Stimulated activated CD4-positive, alpha-beta T cell treated with anti-CD3 and anti-CD28 coated beads, Interleukin-1b, Interleukin-23, amount 100 ng/mL, for 48 hours (primary cell): ENCODE measurements at places on chromosomes 2 and 18.

DNA sequence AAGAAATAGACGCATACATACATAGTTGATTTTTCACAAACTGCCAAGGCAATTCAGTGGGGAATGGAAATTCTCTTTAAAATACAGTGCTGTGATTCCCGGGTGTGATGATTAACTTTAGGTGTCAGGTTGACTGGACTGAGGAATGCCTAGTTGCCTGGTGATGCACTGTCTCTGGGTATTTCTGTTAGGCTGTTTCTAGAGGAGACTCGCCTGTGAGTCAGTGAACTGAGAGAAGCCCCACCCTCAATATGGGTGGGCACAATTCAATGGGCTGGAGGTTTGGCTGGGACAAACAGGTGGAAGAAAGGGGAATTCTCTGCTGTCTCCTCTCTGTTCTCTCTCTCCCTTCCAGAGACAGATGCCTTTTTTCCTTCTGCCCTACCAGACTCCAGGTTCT is 187.6 kb downstream of the ARHGAP28 start:
- DNase-seq = no peak

GRCh38 chr2:133787207-133787606 is 218.9 kb upstream of the NCKAP5 start:
- DNase-seq = no peak

GRCh38 chr18:61764381-61764780 is 128.4 kb downstream of the RNF152 start:
- no peak for DNase-seq

- no peak for DNase-seq
Measured at GRCh38 chr2:2230433-2230817, 100.7 kb downstream of the MYT1L start.

DNA sequence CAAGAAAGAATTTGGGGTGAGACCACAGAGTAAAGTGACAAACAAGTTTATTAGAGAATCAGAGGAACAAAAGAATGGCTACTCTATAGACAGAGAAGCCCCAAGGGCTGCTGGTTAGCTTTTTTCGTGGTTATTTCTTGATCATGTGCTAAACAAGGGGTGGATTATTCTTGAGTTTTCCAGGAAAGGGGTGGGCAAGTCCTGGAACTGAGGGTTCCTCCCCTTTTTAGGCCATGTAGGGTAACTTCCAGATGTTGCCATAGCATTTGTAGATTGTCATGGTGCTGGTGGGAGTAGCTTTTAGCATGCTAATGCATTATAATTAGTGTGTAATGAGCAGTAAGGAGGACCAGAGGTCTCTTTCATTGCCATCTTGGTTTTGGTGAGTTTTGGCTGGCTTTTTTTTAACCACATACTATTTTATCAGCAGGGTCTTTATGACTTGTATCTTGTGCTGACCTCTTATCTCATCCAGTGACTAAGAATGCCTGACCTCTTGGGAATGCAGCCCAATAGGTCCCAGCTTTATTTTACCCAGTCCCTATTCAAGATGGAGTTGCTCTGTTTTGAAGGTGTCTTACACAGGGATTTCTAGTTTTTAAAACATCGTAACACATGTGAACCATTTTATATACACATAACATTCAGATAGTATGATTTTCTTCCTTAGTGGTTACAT is 77.8 kb downstream of the MYO1B start:
- DNase-seq = no peak

GRCh38 chr18:28757466-28758008 is 580.6 kb upstream of the CDH2 start:
- DNase-seq = no peak

- no peak for DNase-seq
Measured at GRCh38 chr2:174611006-174611405, 13.4 kb upstream of the WIPF1 start.

GRCh38 chr2:149164827-149165226 is 126.3 kb downstream of the LYPD6B start:
- no peak for DNase-seq

DNA sequence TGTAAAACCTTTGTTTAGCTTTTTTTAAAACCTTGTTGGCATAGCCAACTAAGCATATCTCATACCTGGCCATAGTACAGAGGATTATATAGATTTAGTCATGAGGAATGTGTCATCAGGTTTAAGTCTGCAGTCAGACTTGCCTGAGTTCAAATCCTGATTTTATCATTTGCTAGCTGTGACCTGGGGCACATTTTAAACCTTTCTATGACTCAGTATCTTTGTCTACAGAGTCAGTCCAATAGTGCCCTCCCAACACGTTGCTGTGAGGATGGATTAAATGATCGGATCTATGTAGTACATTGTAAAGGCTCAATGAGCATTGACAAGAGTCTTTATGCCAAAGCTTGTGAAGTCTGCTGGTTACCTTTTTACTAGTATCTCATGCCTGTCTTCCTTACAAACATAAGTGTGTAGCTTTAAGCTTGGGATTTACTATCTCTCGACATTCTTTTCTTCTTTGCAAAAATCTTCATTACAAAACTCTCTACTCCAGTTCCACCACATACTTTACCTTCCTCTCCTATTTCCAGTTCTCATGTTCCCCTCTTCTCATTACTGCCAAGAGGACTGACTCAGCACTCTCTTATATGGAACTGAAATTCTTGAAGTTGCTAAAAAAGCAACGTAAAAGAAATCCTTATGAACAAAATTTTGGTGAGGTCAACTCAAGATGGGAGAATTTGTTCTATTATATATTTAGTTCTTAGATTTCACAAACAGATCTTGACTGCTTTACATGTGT is 68.1 kb upstream of the RBMS1 start:
- no peak for DNase-seq

- no peak for DNase-seq
Measured at GRCh38 chr18:35026407-35027061, 14.7 kb upstream of the MAPRE2 start.

DNA sequence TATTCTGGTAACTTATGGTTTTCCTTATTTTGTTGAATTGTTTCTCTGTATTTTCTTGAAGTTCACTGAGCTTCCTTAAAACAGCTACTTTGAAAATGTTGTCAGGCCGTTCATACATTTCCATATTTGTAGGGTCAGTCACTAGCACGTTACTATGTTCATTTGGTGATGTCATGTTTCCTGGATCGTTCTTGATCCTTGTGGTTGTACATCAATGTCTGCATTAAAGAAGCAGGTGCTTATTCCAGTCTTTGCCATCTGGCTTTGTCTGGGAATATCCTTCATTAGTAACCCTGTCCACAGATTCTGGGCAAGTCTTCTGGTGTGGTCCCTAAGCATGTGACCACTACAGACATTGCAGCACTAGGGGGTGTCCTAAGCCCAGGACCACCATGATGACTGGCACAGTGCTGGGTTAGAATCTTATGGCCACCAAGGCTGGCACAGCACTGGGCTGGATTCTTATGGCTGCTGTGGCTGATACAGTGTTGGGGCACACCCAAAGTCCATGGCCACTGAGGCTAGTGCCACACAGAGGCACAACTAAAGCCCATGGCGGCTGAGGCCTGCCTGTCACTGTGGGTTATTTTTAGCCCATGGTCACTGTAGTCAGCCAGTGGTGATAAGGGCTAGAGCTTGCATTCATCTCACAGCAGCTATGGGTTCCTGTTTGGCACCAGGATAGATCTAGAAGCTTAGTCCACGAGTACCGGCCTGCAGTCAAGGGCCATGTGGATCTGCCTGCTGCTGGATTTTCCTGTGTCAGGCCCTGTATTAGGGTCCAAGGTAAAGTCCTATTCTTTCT is 13.2 kb downstream of the VWA3B start:
- DNase-seq = no peak

GRCh38 chr2:142052220-142052863 is 78.5 kb downstream of the LRP1B start:
- DNase-seq = no peak
